K562 (cell line): ENCODE measurements at places on chromosomes 12 and 14. TPM values are rescaled to one million over a fixed set of nuclear protein-coding genes. Genes with fewer than 3 reads are reported as not detected.

DNA sequence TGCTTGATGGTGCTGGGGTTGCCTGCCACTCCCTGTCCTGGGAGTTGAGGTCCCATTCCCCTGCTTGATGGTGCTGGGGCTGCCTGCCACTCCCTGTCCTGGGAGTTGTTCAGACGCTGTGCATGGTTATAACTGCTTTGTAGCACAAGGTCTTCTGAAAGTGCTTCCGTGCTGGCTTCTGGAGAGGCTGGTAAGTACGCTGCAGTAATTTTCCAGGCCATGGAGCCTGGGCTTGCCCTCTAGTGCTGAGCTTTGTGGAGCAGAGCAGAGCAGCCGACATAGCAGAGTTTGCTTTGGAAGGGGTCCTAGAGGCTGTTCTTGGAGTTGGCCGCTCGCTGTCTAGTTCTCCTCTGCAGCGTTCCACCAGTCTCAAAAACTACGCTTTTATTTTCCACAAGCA, 6.3 kb downstream of the B4GALNT3 start:
- no peak overlapping the region for H3K4me3 ChIP-seq
- H3K27me3 ChIP-seq: peaks cover 19% of the 10 kb centered on the region
- H3K4me1 ChIP-seq: no peaks in the 10 kb centered on the region
- no peak for DNase-seq
- H3K36me3 ChIP-seq: no peaks in the 10 kb centered on the region

GRCh38 chr12:91179315-91179714, 3.3 kb downstream of the DCN start:
- no peak overlapping the region for H3K4me3 ChIP-seq
- no peaks in the 10 kb centered on the region for H3K27me3 ChIP-seq
- DNase-seq: no peak
- H3K4me1 ChIP-seq: no peaks in the 10 kb centered on the region
- H3K27ac ChIP-seq: no peak overlapping the region
- no peaks in the 10 kb centered on the region for H3K36me3 ChIP-seq

- no peaks in the 10 kb centered on the region for H3K4me1 ChIP-seq
- DNase-seq: no peak
- H3K27ac ChIP-seq: no peak overlapping the region
- H3K27me3 ChIP-seq: no peaks in the 10 kb centered on the region
- no peak overlapping the region for H3K4me3 ChIP-seq
These were observed 381.7 kb upstream of the DDHD1 start for GRCh38 chr14:53534841-53535240.

DNA sequence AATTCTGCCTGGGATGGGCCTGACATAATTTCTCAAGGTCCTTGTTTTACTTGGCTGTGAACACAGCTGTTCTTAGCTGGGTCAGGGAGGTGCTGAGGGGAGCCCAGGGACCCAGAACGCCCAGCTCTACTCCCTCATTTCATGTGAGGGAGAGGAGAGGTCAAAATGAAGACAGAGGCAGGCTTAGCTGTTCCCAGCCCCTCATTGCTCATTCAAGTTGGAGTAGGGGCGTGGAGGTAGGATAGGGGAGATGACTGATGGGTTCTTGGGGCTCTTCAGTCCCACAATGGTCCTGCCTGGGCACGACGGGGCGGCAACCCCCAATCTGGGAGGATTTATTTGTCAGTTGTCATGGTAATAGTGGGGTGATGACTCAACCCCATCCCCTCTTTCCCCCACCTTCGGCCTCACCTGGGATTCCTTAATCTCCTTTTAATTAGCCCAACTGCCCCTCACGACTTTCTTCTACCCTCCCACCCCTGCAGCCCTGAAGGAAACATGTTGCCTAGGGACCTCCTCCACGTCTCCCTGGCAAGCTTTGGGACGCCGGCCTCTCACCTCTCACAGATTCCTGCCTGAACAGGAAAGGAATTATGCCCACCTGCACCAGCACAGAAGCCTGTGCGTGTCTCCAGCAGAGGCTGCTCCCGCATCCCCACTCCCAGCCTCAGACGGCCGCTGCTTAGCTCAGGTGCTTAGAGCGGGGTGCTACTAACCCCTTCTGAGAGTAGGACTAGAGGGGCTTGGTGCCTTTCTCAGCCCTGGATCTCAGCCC, 10.2 kb downstream of the SPRYD3 start:
- H3K36me3 ChIP-seq: peaks cover 13% of the 10 kb centered on the region; the same call in 2 of the 3 replicates
- peaks cover 29% of the 10 kb centered on the region for H3K4me1 ChIP-seq
- no peak overlapping the region for H3K27ac ChIP-seq
- H3K4me3 ChIP-seq: no peak overlapping the region

- DNase-seq: no peak
- H3K4me1 ChIP-seq: no peaks in the 10 kb centered on the region
- no peak overlapping the region for H3K27ac ChIP-seq
- no peaks in the 10 kb centered on the region for H3K27me3 ChIP-seq
- no peaks in the 10 kb centered on the region for H3K36me3 ChIP-seq
- no peak overlapping the region for H3K4me3 ChIP-seq
These were observed 264.1 kb downstream of the DACT1 start for GRCh38 chr14:58901826-58902225.

The CLEC4C gene
- polyA plus RNA-seq: not detected in 2 replicates

The GPR162 gene
- polyA plus RNA-seq: 1.8 and 2.8 TPM in 2 replicates

The COL2A1 gene
- 0.46 TPM in 1 of 2 replicates, not detected in the other for polyA plus RNA-seq
